ENCODE measurements at places on chromosomes 12 and 14.

DNA sequence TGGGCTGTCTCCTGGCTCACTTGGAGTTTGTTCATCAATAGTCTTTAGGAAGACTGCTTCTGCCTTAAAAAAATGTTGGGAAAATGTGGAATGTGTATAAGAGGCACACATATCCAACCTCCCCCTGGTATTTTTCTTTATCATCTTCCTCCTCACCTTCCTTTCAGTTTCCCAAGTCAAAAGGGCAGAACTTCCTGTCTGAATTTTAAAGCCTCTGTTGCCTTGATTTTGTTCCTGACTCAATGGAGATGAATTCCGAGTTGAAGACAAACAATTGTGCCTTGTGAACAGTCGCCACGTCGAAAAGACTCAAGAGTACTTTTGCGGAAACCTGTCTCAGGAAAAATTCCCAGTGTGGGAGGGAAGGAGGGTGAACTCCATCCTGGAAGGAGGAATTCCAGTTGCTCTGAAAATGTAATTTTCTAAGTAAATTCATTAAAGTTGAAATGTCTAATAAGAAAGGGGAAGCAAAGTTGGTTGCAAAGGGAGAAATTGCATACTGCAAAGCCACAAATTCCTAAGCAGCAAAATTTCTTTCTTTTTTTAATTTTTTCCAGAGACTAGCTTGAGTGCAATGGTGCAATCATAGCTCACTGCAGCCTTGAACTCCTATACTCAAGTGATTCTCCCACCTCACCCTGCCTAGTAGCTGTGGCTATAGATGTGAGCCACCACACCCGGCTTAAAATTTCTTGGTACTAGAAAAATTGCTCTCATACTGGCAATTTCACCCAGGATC lies 50.2 kb upstream of the ELK3 start:
- no peak for DNase-seq

DNA sequence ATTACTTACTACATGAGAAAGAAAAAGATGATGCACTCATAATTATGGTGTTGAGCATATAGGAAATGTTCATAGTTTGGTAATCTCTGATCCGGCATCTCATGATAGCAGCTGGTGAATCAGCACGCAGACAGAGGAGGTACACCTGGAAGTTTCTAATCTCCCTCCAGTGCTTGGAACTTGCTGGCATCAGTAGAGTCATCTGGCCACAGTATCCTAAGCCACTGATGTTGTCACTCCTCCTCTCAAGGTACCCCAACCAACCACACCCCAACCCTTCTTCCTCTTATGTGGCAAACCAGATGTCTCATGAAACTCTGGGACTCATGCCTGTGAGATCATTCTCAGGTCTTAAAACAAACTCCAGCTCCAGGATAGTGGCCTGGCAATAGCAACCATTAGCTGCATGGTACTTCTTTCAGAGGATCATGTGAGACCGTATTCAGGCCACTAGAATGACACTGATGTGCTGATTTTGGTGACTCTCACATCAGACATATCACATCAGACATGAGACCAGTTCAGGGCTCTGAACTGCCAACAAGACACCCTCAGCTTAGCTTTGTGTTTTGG lies 143.0 kb downstream of the RASSF9 start:
- DNase-seq: no peak

DNA sequence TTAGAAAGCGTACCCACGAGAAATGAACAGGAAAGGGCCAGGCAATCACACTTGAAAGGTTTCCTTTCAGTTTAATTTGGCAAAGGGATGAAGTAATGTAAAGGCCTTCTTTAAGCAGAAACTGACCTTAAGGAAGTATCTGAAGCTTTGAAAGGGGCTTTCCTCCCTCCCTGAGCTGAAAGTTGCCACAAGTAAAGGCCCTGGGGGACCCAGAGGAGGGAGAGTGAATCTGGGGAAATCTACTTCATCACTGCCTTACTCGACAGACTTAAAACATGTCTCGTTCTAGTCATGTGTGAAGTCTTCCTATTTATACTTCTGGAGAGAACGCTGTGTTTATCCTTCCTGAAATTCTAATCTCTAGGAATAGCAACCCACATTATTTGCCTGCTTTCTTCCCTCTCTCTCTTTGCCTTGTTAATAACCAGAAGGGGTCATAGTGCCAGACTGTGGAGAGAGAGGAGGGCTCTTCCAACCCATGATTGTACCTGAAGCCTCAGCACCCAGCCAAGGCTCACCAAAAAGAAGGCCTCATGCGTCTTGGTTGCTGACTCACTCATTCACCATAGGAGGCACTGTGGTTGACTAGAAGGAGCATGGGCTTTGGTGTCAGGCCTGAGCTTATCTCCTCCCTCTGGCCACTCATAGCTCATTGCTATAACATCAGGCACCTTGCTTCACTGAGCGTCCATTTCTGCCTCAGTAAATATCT lies 10.2 kb upstream of the GPX2 start:
- DNase-seq: no peak

- no peak for DNase-seq
Observed at GRCh38 chr12:106113042-106113441, 25.7 kb downstream of the NUAK1 start.

DNA sequence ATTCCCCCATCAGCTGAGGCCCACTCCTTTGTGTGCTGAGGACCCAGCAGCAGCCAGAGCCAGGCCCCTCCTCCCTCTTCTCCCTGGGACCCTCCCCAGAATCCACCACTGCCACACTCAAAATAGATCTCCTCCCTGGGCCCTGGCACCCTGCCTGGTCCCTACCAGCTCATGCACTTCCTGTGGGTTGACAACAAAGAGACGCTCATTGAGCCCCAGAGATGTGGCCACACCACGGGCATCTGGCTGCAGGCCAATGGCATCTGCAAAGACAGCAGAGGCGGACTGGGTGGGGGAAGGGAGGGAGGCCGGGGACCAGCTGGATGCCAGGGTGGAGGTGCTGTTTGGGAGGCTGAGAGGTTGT lies 16.0 kb upstream of the ENDOU start:
- DNase-seq: peak; percentile 27

GRCh38 chr12:19671695-19672094 lies 232.4 kb downstream of the AEBP2 start:
- DNase-seq: no peak

GRCh38 chr14:20618271-20618749 lies 23.2 kb downstream of the OR6S1 start:
- DNase-seq: no peak

- DNase-seq: no peak
Observed at GRCh38 chr14:35944847-35945246, 118.7 kb downstream of the BRMS1L start.

- DNase-seq: no peak
Observed at GRCh38 chr12:61367281-61367785, 892.9 kb upstream of the USP15 start.

GRCh38 chr12:31309279-31309678 lies 16.7 kb downstream of the SINHCAF start:
- no peak for DNase-seq

GRCh38 chr12:70045036-70045435 lies 198.2 kb upstream of the CNOT2 start:
- DNase-seq: no peak

DNA sequence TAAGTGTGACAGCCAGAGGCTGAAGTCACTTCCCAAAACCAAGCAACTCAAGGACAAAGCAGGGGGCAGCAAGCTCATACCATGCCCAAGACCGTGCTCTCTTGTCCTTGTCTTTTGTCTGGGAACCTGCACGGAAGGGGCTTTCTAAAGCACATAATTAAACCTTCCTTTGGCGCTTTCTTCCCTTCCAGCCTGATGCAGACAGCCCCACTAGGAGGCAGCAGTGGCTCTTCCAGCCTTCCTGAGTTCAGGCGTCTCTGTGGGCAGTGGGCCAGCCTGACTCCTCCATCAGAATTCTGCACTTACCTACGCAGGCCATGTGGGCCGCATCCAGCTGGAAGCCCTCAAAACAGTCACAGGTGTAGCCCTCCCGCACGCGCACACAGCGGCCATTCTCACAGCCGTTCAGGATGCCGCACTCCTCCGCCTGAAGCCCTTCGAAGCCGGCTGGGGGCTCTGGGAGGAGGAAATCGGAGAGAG lies 7.6 kb downstream of the ISCA2 start:
- DNase-seq: no peak

DNA sequence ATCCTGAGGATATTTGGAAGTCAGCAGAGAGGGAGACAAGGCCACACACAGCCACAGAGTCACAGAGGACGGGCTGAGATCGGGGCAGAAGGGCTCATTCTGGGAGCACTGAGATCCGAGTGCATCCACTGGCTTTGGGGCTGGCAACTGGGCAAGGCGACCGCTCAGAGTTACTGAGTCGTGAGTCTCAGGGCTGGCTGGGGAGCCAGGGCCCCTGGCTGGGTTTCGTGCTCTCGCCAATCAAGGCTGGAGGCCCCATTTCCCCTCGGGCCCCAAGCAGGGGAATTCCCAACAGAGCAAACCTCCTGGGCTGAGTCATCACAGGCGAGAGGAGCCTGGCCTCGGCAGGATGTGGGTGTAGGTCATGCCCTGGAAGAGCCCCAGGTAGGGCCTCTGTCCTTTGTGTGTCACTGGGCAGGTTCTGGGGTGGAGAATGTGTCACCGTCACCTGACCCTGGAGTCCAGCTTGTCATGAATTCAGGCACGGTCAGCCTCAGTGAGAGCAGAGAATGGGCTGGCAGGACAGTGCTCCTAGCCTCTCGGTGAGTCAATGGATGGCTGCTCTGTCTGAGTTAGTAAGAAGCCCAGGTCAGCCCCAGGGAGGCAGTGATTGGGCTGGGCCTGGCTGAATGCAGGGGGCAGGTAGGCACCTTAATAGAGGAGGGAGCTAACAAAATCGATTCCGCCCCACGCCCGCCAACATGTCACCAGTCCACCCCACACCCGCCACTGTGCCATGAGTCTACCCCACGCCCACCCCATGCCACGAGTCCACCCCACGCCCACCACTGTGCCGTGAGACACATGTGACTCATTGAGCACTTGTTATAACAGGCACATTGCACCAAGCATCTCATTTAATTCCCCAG lies 16.9 kb downstream of the ASB2 start:
- DNase-seq: peak; percentile 81

DNA sequence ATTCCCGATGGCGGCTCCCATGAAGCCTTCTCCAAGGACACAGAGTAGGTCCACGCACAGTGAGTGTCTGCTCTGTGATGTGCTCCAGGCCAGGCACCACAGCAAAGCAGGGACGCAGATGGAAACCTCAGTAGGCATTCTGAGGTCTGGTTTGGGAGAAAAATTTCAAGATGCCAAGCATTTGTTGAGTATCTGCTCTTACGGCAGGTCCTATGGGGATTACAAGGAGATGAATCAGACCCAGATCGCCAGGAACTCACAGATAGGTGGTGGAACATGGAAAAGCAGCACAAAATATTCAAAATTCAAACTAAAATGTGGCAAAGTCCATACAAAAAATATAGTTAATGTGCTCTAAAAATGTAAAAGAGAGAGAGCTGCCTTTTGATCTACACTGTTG lies 684.9 kb upstream of the TMEM132C start:
- no peak for DNase-seq

GRCh38 chr14:64807551-64807950 lies 72.2 kb downstream of the SPTB start:
- no peak for DNase-seq

DNA sequence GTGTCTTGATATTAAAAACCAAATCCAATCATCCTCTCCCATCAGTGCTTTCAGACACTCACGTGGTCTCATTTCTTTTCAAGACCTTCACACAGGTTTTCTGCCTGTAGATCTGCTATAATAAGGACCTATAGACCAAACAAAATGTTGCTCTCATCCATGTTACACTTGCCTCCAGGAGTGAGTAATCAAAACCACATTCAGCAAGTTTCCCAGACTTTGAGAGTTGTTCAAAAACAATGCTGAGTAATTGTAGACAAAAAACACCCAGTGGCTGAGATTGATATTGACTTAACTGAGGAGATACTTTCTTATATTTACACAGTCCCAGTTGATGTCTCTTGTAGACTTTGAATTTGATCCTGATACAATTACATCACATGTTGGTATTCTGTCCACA lies 383.1 kb downstream of the TMEM132D start:
- DNase-seq: no peak

DNA sequence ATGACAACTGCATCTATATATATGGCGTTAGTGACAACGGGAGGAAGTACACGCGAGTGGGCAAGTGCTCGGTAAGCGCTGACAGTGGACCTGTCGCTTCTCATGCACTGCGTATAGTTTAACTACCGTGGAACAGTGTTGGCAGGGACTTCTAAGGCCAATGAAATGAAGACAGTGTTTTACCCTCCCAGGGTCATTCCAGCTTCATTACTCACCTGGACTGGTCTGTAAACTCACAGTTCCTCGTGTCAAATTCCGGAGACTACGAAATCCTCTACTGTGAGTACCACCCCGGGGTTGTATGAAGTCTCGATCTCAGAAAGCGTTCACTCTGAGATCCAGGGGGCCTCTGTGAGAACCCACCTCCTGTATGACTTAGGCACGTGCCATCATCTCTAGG lies 129.2 kb upstream of the EVL start:
- DNase-seq: no peak

Measured in activated CD4-positive, CD25-positive, alpha-beta regulatory T cell (primary cell).